ENCODE measurements at places on chromosomes 3 and 15. TPM values are rescaled to one million over a fixed set of nuclear protein-coding genes. Genes with fewer than 3 reads are reported as not detected.

Gene RTP1
- total RNA-seq = not detected

Gene IL20RB
- 40.0 TPM for total RNA-seq

Gene SST
- not detected for total RNA-seq

Gene CNBP
- total RNA-seq = 533 TPM

Gene FSIP1
- total RNA-seq = 0.22 TPM

Gene UQCC5
- total RNA-seq = 23.9 TPM

Gene PLSCR5
- total RNA-seq = not detected

Gene STRIT1
- not detected for total RNA-seq

Gene SPTBN5
- total RNA-seq = 19.0 TPM

Gene MCTP2
- total RNA-seq = 16.1 TPM

Gene PIERCE2
- 2.9 TPM for total RNA-seq

DNA sequence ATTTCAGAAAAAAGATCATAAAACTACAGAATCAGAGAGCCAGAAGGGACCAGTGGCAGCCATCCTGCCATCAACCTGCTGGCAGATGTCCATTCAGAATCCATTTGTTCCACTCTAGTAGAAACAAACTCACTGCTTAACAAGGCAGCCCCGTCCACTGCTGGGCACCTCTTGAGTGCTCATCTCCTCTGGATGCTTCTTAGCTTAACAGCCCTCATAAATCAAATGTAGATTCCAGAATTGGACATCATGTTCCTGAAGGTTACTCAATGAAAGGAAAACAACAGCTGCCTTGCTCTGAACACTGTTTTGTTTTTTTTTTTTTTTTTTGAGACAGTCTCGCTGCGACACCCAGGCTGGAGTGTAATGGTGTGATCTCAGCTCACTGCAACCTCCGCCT lies 37.3 kb downstream of the ABCC5 start:
- DNase-seq = no peak
- H3K4me1 ChIP-seq = no peaks in the 10 kb centered on the region
- H3K36me3 ChIP-seq = peaks cover 81% of the 10 kb centered on the region
- no peak overlapping the region for H3K4me3 ChIP-seq
- no peaks in the 10 kb centered on the region for H3K27me3 ChIP-seq
- H3K27ac ChIP-seq = peak overlapping the region; percentile 24

- H3K27ac ChIP-seq = no peak overlapping the region
- H3K27me3 ChIP-seq = no peaks in the 10 kb centered on the region
- no peak overlapping the region for H3K4me3 ChIP-seq
- no peaks in the 10 kb centered on the region for H3K4me1 ChIP-seq
- DNase-seq = peak; percentile 54
Observed at GRCh38 chr3:80244390-80244789, 476.6 kb upstream of the ROBO1 start.

DNA sequence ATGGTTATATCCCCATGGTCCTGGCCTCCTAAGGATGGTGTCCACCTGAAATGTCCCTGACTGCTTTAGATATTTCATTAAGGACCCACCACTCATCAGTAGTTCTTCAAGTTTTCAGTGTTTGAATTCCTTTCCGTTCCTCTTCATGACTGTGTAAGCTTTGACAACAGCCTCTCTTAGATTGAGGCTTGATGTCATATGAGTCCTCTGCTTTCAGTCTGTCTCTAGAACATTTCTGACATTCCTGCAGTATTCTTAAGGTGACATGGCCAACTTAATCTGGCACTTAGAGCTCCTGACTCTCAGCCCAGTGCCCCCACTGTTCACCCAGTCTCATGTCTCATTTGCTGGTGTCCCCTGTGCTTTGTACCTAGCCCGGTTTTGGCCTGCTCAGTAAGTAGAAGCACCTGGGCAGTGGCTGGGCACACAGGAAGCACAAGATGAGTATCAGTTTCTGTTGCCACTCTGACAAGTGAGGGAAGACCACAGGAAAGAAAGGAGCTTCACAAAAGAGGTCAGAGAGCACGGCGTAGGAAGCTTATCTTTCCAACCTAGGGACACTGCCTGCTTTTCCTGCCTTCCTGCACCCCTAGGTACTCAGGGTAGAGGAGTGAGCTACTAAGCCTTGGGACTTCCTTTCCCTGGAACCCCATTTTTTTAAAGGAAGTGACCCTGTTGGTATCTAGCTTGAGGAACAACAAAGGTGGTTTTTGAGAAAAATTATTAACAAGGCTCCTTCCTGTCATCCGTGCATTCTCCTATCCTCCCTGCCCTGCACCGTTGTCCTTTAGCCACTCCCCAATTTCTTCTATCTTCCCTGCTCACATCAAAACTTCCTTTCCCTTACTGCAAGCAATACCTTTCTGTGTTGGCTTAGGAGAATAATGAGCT lies 103.1 kb downstream of the KLHL25 start:
- no peaks in the 10 kb centered on the region for H3K27me3 ChIP-seq
- no peak for DNase-seq
- H3K27ac ChIP-seq = peak overlapping the region; percentile 85
- H3K36me3 ChIP-seq = peaks cover 11% of the 10 kb centered on the region

- no peaks in the 10 kb centered on the region for H3K27me3 ChIP-seq
- DNase-seq = no peak
- H3K4me3 ChIP-seq = no peak overlapping the region
- no peak overlapping the region for H3K27ac ChIP-seq
- H3K36me3 ChIP-seq = no peaks in the 10 kb centered on the region
Observed at GRCh38 chr15:87245592-87245991, 1010.9 kb downstream of the NTRK3 start.

DNA sequence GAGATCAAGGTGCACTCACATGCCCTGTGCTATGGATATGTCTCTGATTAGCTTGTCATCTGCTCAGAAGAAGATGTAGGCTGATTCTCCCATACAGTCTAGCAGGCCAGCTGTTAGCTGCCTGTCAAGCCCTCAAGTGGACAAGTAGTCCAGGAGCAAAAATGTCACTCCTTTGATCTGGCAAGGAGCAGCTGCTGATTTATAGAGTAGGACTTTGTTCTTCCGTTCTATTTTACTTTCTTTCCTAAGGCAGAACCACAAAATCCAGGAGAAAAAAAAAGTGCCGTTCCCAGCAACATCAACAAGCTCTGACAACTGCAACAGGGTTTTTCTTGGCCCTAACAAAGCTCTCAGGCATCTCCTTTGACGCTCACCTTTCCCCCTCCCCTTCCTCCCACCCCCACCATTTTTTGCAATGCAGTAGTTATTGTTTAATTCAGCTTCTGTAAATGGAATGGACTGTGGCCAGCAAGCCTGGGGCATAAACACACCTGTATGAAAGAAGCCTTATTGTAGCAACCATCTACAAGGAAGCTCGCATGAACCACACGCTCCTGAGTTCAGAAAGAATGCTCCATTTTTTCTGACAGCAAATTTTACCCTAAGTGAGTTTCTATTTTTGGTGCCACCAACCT lies 196.3 kb downstream of the MEIS2 start:
- no peak for DNase-seq
- no peaks in the 10 kb centered on the region for H3K36me3 ChIP-seq
- H3K27me3 ChIP-seq = no peaks in the 10 kb centered on the region

DNA sequence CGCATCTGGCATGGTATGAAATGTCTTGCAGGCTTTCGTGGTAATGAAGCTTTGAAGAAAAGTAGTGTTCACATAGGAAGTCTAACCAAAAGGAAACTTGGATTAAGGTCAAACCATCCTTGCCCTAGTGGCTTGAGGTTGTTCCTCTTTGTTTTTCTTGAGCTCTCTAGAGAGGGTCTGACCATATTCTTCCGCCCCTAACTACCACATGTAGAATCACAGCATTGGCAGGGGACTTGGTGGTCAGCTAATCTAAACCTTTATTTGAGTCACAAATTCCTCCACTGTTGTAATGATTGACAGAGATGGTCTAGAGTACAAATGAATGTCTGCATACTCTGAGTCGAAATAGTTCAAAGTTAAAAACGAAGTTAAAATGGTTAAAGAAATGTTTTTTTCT lies 39.1 kb upstream of the PHLDB2 start:
- no peaks in the 10 kb centered on the region for H3K36me3 ChIP-seq
- H3K4me3 ChIP-seq = no peak overlapping the region
- no peaks in the 10 kb centered on the region for H3K27me3 ChIP-seq
- H3K4me1 ChIP-seq = no peaks in the 10 kb centered on the region
- DNase-seq = no peak
- no peak overlapping the region for H3K27ac ChIP-seq

DNA sequence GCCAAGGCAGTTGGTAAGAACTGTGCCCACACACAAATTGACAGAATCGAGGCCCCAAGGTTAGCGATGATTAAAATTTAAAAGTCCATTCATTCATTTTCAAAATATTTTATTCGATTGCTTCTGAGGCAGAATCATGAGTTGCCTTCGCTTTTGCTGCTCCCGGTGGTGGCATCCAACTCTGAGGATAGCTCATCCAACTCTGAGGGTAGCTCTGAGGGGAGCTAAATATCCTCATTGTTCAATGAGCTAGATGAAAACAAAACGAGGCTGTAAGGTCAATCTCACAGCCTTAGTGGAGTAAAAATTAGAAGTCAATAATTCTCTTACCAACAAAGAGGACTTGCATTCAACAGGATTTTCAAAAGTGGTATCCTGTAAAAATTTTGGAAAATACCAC lies 897 bp upstream of the CHL1 start:
- peaks cover 28% of the 10 kb centered on the region for H3K4me1 ChIP-seq
- H3K27ac ChIP-seq = peak overlapping the region; percentile 91
- H3K36me3 ChIP-seq = no peaks in the 10 kb centered on the region
- DNase-seq = no peak
- peak overlapping the region; percentile 63 for H3K4me3 ChIP-seq
- H3K27me3 ChIP-seq = peaks cover 14% of the 10 kb centered on the region

- no peaks in the 10 kb centered on the region for H3K36me3 ChIP-seq
- no peak overlapping the region for H3K4me3 ChIP-seq
- DNase-seq = no peak
- H3K4me1 ChIP-seq = no peaks in the 10 kb centered on the region
- H3K27me3 ChIP-seq = no peaks in the 10 kb centered on the region
Observed at GRCh38 chr3:123340336-123340735, 108.6 kb downstream of the ADCY5 start.

- H3K4me3 ChIP-seq = no peak overlapping the region
- DNase-seq = no peak
- H3K36me3 ChIP-seq = no peaks in the 10 kb centered on the region
- H3K4me1 ChIP-seq = no peaks in the 10 kb centered on the region
Observed at GRCh38 chr15:35654332-35654731, 108.4 kb upstream of the DPH6 start.

GRCh38 chr15:88881775-88882174 lies 13.6 kb downstream of the HAPLN3 start:
- no peak overlapping the region for H3K4me3 ChIP-seq
- H3K4me1 ChIP-seq = no peaks in the 10 kb centered on the region
- no peaks in the 10 kb centered on the region for H3K27me3 ChIP-seq
- no peak for DNase-seq
- H3K27ac ChIP-seq = no peak overlapping the region

DNA sequence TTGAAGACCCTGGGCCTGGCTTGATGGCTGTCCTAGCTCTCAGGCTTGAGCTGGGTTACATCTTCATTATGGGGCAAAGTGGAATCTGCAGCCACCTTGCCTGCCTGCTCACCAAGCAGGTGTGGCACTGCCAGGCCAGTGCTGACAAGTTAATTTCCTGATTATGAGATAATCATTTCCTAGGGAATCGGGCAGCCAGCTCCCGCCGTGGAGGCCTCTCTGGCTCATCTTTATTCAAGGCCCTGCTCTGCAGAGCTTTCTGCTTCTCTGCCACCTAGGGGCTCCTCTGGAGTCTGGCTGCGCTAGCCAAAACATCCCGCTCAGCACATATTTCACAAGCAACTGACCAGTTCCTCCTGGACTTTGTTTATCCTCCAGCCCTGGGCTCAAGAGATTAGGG lies 9.9 kb downstream of the LOXL1 start:
- no peak for DNase-seq
- H3K36me3 ChIP-seq = no peaks in the 10 kb centered on the region
- H3K4me3 ChIP-seq = no peak overlapping the region
- peaks cover 6% of the 10 kb centered on the region for H3K4me1 ChIP-seq
- peak overlapping the region; percentile 50 for H3K27ac ChIP-seq

GRCh38 chr3:120353463-120353862 lies 4.3 kb upstream of the LRRC58 start:
- no peak for DNase-seq
- no peak overlapping the region for H3K4me3 ChIP-seq
- H3K4me1 ChIP-seq = no peaks in the 10 kb centered on the region
- H3K27me3 ChIP-seq = no peaks in the 10 kb centered on the region
- no peak overlapping the region for H3K27ac ChIP-seq

DNA sequence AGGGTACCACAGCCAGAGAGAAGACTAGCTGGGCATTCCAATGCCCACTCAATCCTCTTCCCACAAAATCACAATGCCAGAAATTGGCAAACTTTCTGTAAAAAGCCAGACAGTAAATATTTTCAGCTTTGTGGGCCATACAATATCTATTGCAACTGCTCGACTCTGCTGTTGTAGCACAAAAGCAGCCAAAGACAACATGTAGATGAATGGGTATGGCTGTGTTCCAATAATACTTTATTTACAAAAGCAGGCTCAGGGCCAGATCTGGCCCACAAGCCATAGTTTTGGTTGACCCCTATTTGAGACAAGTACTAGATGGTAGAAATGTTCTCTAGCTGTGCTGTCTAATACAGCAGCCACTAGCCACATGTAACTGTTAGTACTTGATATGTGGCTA lies 330.9 kb downstream of the ERC2 start:
- no peak overlapping the region for H3K4me3 ChIP-seq
- H3K27me3 ChIP-seq = no peaks in the 10 kb centered on the region
- no peaks in the 10 kb centered on the region for H3K36me3 ChIP-seq
- no peaks in the 10 kb centered on the region for H3K4me1 ChIP-seq

GRCh38 chr15:35293353-35294130 lies 208.4 kb upstream of the NANOGP8 start:
- no peaks in the 10 kb centered on the region for H3K27me3 ChIP-seq
- no peaks in the 10 kb centered on the region for H3K36me3 ChIP-seq
- H3K4me3 ChIP-seq = no peak overlapping the region

GRCh38 chr3:71564361-71564760 lies 19.2 kb downstream of the FOXP1 start:
- peaks cover 13% of the 10 kb centered on the region for H3K36me3 ChIP-seq
- H3K27ac ChIP-seq = no peak overlapping the region
- H3K4me3 ChIP-seq = no peak overlapping the region

GRCh38 chr3:8760091-8760490 lies 9.3 kb downstream of the OXTR start:
- no peaks in the 10 kb centered on the region for H3K27me3 ChIP-seq
- no peak overlapping the region for H3K27ac ChIP-seq
- no peaks in the 10 kb centered on the region for H3K4me1 ChIP-seq
- no peak overlapping the region for H3K4me3 ChIP-seq
- H3K36me3 ChIP-seq = no peaks in the 10 kb centered on the region

DNA sequence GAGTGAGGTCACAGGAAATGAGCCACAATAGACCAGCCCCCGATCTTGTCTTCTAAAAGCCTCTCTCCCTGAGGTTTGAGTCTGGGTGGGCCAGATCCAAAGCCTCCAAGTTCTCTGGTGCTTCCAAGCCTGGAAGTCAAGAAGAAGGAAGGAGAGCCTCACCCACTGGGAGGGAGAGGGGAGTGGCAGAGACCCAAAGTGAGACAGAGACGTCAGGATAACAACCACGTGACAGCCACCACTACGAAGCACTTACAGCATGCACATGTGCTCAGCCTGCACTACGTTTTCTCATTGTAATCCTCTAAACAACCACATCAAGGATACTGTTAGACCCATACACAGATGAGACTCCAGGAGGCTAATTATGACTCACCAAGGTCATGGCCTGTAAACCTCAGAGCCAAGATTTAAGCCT lies 197.3 kb upstream of the LINGO1 start:
- H3K27ac ChIP-seq = no peak overlapping the region
- H3K4me1 ChIP-seq = no peaks in the 10 kb centered on the region
- no peaks in the 10 kb centered on the region for H3K27me3 ChIP-seq
- no peak for DNase-seq

- H3K4me1 ChIP-seq = peaks cover 28% of the 10 kb centered on the region
- H3K27me3 ChIP-seq = no peaks in the 10 kb centered on the region
- no peak for DNase-seq
- H3K27ac ChIP-seq = no peak overlapping the region
Observed at GRCh38 chr15:39198044-39199000, 382.6 kb upstream of the THBS1 start.
